ENCODE measurements at places on chromosomes 6 and 20.

DNA sequence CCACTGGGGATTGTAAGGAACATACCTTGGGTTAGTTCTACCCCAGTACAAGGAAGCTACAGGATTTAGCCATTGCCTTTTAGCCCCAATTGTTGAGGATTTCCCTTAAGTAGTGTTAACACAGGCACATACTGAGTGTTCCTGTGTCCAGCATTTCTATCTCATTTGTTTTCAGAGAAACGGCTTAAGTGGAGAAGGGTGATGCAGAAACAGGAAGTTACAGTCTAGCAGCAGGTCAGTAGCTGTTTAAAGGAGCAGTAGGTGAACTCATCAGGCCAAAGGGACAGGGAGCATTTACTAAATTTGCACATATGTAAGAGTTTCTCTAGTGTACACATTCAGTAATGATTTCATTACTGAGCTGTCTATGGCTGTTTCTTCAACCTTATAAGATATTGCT, 644.2 kb upstream of the GJE1 start:
- DNase-seq, result peak; percentile 74

DNA sequence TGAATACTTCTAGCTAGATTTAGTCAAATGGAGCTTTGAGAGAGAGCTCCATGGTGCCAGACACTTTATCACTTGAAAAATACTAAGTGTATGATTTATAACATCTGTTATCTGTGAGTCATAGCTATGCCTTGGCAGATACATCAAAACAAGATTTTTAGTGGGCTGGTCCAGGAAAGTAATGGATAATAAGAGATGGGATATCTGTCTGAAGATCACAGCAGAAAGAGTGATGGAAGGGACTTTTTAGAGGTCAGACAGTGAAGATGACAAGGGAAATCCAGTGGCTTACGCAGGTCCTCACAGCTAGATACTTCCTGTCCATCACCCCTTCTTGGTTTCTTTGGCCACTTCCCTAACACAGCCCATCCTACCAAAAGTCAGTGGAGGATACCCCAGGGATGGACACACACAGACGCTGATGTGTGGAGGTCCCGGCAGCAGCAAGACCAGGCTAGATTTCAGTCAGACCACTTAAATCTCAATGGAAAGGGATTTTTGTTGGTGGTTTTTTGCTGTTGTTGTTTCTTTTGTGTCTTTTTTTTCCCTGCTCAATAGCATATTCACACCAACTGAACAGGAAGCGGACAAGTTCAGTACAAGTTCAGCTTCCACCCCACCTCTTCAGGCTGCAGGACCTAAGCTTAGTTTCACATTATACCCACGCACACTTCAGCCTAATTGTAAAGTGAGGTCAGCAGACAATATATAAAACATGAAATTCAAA, 209.3 kb downstream of the ALDH8A1 start:
- no peak for DNase-seq

- DNase-seq, result no peak
Observed at GRCh38 chr6:170286934-170287265, 4.0 kb downstream of the DLL1 start.

- DNase-seq, result no peak
Observed at GRCh38 chr20:17502105-17502504, 29.1 kb downstream of the BFSP1 start.

- DNase-seq, result no peak
Observed at GRCh38 chr6:11221623-11222384, 10.7 kb downstream of the NEDD9 start.

GRCh38 chr20:3116341-3116740, 31.8 kb upstream of the AVP start:
- no peak for DNase-seq

- no peak for DNase-seq
Observed at GRCh38 chr6:126945812-126946360, 172.6 kb upstream of the RSPO3 start.

GRCh38 chr20:13424174-13424833, 203.2 kb downstream of the ISM1 start:
- DNase-seq, result no peak

GRCh38 chr6:139962654-139963347, 588.4 kb upstream of the CITED2 start:
- no peak for DNase-seq

GRCh38 chr6:118306392-118307238, 241.5 kb upstream of the PLN start:
- no peak for DNase-seq

- no peak for DNase-seq
Observed at GRCh38 chr6:6218759-6219085, 101.7 kb downstream of the F13A1 start.

- DNase-seq, result no peak
Observed at GRCh38 chr20:35279040-35279439, 1.1 kb upstream of the MMP24OS start.
